ENCODE measurements at places on chromosomes 6 and 20.

DNA sequence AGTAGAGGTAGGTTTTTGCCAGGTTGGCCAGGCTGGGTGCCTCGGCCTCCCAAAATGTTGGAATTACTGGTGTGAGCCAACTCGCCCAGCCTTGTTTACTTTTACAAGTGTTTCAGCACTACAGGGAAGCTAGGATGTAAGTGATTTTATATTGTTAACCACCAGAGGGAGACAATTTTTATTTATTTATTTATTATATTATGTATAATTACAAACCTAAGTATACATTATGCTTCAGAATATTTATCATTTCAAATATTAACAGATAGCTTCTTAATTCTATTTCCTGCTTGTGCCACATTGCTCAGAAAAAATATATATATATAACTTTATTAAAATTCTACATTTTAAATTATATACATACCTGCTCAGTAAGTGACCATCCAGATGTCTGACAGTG is 9.8 kb downstream of the MMUT start:
- DNase-seq: no peak

DNA sequence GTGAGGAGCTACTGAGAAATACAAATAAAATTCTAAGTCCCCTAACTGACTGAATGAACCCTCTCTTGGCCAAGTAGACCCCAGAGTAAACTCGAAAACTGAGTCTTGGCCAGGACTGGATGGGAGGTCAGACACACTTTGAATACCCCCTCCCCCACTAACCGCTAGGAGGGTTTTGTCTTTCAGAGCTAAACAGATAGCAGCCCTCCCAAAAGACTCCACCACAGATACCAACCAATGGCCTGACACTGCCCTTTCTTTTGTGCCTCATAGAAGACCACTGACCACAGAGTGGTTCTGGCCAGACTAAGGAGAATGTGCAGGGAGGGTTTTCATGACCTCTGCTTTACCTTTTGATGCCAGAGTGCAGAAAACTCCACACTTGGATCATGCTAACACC is 42.1 kb downstream of the SPACA1 start:
- no peak for DNase-seq

DNA sequence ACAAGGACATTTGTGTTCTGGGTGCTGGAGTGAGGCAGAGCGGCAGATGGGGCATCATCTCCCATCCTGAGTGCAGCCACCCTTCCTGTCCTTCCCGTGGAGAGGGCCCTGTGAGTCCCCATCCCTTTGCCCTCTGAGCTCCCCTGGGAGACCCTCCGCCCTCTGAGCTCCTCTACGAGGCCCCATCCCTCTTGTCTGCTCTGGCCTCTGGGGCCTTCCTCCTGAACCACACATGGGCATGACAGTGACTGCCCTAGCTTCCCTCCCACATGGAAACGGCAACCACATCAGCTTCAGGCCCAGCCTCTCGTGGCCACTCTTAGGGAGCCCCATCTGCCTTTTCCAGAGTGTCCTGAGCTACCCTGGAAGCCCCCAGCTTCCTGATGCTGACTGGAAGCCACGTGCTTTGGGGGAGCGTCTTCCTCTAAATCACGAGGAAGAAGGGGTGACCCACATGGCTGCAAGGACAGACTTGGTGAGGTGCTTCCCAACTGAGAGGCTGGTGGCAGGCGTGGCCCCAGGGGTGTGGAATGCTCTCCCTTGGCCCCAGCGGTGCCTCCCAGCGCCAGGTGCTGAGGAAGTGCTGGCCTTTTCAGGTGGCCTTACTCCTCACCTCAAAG is 52.6 kb downstream of the GINS1 start:
- no peak for DNase-seq

DNA sequence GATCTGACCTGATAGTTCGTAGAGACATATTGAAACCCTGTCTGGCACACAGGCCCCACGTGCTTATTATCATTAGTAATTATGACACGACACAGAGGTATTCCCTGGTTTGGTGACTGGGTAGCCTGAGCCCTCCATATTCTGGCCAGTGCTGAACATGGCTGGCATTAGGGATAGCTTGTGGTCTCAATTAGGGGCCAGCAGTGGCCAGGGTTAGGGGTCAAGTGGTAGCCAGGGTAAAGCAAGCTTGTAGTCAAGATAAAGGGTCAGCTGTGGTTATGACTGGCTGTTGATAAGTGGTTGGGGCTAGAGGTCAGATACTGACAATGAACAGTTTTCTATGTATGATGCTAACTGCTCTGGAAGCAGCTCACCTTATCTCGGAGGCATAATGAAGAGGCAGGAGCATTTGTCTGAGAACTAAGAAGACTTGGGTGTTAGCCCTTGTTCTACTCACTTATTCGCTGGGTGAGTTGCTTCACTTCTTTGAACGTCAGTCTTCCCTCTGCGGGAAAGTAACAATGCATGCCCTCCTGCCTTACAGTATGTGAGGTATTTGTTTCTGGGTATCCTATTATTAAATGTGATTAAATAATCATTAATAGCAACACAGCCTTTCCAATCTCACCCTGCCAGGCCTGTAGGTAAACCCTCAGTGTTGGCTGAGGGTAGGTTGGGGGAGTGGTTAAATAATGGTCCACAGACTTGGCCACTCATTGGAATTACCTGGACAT is 66.7 kb downstream of the VEGFA start:
- DNase-seq: no peak

- peak; percentile 70 for DNase-seq
Observed at GRCh38 chr6:32046450-32047083, 8.4 kb downstream of the CYP21A2 start.

- DNase-seq: peak; percentile 33
Observed at GRCh38 chr20:53434662-53435061, 159.0 kb downstream of the ZNF217 start.

DNA sequence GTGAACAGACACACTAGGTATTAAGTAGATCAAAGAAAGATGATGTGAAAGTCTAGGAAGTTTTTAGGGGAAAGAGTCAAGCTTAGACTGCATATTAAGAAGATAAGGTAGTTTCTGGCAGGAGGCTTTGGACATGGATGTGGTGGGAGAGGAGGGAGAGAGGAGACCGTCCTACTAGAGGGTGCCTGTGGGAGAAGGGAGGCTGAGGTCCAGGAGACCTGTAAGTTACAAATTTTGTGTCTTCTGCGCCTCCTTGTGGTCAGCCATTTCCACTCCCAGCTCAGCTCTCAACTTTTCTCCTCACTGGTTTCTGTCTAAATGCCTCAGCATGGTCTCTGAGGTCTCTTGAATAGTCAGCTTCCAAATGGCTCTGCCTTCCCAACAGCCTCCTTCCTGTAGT is 193.5 kb downstream of the UNC5CL start:
- peak; percentile 36 for DNase-seq

DNA sequence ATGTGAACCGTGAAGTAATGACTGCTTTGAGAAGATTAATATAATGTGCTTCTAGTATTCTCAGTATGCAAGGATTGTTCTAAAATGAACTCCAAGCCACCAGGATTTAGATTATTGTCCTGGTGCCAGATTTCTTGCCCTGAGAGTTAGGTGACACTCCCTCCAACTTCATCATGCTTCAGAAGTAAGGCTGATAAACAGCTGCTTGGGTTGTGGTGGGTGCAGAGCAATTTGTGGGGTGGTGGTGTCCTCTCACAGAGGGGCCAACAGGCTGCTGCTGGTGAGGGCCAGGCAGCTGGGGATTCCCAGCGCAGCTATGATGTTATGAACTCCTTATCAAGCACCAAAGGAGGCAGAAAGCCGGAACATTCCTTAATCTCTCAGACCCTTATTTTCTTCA is 114.6 kb downstream of the MCHR2 start:
- DNase-seq: no peak

- peak; percentile 16 for DNase-seq
Observed at GRCh38 chr20:841568-842546, 8.3 kb downstream of the FAM110A start.

GRCh38 chr6:93222071-93222851 is 197.1 kb downstream of the EPHA7 start:
- DNase-seq: no peak

- no peak for DNase-seq
Observed at GRCh38 chr20:34532756-34533155, 16.5 kb downstream of the DYNLRB1 start.

GRCh38 chr6:129679275-129679674 is 30.7 kb downstream of the ARHGAP18 start:
- no peak for DNase-seq

DNA sequence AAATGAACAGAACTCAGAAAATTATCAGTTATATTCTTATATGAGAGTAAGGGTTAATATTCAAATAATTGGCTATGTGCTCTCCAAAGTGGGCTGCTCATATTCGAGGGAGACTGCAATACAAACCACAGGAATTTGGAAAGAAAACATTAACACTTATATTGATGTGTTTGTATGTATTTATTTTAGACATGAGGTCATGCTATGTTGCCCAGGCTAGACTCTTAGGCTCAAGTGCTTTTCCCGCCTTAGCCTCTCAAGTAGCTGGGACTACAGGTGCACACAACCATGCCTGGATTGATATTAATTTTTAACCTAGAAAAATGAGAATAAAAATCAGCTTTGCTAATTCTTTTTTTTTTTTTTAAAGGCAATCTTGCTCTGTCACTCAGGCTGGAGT is 35.0 kb downstream of the BTBD9 start:
- no peak for DNase-seq

- peak; percentile 22 for DNase-seq
Observed at GRCh38 chr6:107866606-107867301, 42.6 kb upstream of the SCML4 start.

DNA sequence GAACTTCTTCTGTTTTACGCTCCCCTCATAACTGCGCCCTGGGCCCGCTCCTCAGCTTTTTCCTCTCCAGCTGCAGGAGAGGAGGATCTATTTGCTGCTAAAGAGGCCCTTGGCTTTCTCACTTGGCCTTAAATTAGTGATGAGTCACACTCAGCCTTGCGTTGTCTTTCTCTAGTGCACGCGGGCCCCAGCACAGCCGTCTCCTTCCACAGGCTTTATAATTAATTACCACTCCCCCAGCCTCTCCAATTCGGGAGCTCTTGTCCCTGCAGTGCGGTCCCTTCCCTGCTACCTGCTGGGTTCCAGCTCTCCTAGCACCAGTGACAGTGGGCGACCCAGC is 25.2 kb downstream of the PACSIN1 start:
- peak; percentile 59 for DNase-seq

DNA sequence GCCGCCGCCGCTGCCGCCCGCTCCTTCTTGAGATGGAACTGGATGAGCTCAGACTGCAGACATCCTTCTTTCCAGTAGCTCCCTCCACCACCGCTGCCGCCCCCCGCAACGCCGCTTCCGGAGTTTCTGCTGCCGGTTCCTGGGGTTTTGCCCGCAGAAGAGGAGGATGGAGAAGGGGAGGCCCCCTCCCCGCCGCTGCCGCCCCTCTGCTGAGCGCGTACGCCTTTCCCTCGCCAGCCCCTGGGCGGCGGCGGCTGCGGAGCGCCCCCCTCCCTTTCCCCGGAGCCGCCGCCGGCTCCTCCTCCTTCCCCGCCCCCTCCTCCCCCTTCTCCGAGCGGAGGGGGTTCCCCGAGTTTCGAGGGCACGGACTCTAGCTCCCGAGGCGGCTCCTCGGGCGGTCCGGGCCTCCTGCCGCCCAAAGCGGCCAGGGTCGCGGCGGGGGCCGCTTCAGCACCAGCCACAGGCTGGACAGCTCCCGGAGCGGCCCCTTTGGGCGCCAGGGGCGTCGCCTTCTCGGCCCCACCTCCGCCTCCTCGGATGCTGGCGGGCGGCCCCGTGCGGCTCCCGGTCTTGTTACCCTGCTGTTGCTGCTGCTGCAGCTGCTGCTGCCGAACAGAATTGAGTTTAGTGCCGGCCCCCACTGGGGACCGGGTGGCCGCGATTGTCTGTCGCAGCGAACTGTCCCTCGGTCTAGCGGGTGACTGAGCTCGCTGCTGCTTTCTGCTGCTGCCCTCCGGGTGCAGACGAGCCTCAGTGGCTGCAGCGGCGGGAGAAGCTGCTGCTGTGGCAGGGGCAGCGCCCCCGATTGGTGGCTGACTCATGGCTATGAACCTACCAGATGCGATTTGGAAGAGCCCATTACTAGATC is 3.1 kb downstream of the MTCL3 start:
- peak; percentile 89 for DNase-seq

GRCh38 chr20:13349235-13349604 is 128.1 kb downstream of the ISM1 start:
- no peak for DNase-seq

GRCh38 chr6:158037771-158038170 is 56.1 kb downstream of the SYNJ2 start:
- no peak for DNase-seq

- no peak for DNase-seq
Observed at GRCh38 chr6:156883497-156884252, 106.5 kb downstream of the ARID1B start.

DNA sequence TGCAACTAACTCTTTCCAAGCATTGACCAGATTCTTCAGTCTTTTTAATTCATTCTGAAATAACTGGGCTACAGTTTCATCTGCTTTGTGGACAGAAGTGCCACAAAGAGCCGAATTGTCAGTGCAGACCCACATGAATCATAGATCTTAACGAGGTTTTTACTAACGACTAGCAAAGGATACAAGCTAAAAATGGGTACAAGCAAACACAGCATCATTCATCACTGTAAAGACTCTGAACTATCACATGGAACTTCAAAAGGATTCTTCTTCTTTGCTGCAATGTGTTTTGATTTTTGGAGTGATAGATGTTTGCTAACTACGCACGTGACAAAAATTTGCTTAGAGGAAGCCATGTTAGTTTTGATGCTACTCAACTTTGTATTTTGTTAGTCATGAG is 227.1 kb downstream of the ESR1 start:
- DNase-seq: no peak

GRCh38 chr20:25063546-25063945 is 5.6 kb upstream of the ACSS1 start:
- no peak for DNase-seq

DNA sequence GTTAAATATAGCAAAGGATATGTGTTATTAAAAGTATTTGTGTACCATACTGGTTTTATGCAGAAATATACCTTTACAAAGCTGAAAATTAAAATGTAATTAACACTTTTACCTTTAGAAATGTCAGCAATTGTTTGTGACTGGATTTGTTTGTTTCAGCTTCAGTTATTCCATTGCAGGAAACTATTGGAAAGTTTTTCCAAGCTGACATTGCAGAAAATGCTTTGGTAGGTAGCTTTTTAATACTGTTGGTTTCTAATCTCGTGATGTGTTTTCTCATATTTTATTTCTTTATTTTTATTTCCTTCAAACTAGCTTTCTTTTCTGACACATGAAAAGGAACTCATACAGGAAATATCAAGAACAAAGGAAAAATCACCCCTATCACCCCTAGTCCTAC is 8.2 kb downstream of the NDUFAF5 start:
- DNase-seq: no peak

- DNase-seq: no peak
Observed at GRCh38 chr6:22239261-22239921, 57.4 kb downstream of the PRL start.

Measured in right hindlimb (tissue), 1 donor.